ENCODE measurements at places on chromosomes 5 and 9. TPM values are rescaled to one million over a fixed set of nuclear protein-coding genes. Genes with fewer than 3 reads are reported as not detected.

DNA sequence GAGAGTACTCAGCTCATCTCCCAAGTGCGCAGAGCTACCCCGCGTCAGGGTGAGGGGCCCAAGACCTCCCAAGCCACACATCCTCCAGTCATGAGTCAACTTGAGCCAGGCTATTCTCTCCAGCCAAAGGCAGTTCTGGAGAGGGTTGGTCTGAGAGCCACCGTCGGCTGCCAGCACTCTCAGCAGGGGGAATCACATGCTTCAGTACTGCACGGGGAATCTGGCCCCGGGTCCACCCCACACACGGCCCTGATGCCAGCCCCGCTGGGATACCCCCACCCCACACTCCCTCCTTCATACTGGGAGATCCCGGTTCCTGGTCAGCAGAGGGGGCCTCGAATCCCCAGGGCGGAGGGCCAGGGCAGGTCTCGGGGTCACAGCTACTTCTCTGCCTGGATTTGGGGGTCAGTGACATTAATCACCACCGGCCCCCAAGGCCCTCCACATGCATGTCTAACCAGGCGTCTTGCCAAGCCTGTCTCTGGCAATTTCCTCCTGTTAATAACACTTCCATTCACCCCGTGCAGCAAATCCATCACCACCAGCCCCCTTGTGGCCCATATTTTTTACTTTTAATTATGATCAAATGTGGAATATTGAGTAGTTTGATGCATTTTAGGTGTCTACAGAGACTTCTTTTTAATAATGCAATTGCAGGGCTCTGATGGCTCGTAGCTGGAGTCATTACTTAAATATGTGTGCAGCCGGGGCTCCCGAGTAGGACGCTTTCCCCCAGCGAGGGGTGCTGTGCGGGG is 102.9 kb upstream of the PPP1R26 start:
- H3K4me1 ChIP-seq: no peaks in the 10 kb centered on the region
- H3K4me3 ChIP-seq: no peak overlapping the region
- H3K36me3 ChIP-seq: no peaks in the 10 kb centered on the region
- H3K27me3 ChIP-seq: peaks cover 19% of the 10 kb centered on the region

DNA sequence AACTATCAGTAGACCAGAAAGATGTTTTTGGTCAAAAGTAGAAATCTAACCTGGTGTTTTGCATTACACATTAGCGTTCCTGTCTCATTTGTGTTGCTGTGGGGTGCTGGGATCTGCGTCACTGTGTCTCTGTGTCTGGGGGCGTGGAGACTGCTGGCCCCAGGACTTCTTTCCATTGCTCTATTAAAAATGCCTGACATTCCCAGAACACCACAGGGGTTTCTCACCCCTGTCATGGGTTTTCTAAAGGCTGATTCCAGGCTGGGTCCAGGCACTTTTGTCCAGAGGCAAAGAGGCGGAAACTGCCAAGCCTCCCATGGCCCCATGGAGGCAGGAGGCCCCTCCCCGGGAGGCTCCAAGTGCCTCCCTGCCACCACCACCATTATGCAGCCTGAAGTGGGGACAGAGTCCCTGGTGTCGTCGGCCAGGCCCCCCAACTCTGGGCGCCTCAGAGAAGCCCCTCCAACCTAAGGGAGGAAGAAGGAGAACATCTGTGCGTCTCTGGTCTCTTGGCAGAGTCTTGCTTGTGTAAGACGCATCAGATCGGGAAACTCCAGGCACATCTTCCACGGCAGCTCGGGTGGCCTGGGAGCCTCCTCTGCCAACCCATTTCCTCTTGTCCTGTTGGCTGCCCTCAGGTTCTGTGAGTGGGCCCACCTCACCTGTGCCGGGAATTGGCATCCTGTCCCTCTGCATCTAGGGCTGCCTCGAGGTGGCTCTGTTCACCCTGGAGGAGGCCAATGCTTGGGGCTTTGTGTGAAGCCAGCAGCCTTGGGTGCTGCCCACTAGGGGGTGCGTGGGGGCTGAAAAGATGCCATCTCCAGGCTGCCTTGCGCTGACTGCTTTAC is 13.8 kb upstream of the PLEKHG4B start:
- no peak overlapping the region for H3K27ac ChIP-seq
- peaks cover 64% of the 10 kb centered on the region for H3K27me3 ChIP-seq
- H3K4me3 ChIP-seq: no peak overlapping the region
- peaks cover 2% of the 10 kb centered on the region for H3K36me3 ChIP-seq

DNA sequence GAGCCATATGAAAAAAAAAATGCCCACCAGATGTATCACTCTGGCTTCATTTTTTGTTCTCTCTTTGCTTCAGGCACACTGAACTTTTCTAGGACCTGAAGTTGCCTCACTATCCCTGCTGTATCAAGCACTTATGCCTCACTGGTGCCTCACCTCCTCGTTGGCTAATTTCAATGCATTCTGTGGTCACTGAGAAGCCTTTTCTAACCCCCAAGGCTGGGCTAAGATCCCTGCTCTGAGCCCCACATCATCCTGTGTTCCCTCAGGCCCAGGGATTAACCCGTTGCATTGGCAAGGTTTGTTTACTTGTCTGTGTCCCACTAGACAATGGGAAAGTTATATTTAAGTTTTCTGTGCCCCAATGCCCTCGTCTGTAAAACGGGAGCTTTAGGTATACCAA is 362.7 kb downstream of the OSTF1 start:
- no peaks in the 10 kb centered on the region for H3K4me1 ChIP-seq
- H3K36me3 ChIP-seq: peaks cover 2% of the 10 kb centered on the region
- peaks cover 20% of the 10 kb centered on the region for H3K27me3 ChIP-seq
- H3K4me3 ChIP-seq: no peak overlapping the region

The PGM5 gene
- total RNA-seq: 0.40 TPM

Measured in T-helper 17 cell (primary cell).